ENCODE measurements at places on chromosomes 7 and 10.

DNA sequence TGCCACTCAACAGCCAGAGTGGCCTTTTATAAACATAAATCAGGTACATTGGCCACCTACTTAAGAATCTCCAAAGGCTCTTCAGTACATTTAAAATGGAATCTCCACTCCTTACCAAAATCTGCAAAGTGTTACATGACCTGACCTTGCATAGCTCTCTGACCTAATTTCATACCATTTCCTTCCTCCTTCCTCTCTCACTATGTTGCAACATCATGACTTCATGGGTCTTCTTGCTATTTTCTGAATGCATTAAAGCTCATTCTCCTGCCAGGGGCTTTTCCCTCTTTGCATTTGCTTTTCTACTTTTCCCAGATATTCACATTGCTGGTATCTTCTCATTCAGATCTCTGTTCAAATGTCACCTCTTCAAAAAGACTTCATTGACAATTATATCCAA, 22.1 kb upstream of the PPP1R17 start:
- no peak for DNase-seq

- no peak for DNase-seq
Measured at GRCh38 chr10:103106539-103106938, 86.5 kb downstream of the NT5C2 start.

GRCh38 chr7:157676001-157676400, 339.2 kb downstream of the DNAJB6 start:
- no peak for DNase-seq

GRCh38 chr7:99002148-99002826, 124.0 kb downstream of the TRRAP start:
- DNase-seq, result no peak

DNA sequence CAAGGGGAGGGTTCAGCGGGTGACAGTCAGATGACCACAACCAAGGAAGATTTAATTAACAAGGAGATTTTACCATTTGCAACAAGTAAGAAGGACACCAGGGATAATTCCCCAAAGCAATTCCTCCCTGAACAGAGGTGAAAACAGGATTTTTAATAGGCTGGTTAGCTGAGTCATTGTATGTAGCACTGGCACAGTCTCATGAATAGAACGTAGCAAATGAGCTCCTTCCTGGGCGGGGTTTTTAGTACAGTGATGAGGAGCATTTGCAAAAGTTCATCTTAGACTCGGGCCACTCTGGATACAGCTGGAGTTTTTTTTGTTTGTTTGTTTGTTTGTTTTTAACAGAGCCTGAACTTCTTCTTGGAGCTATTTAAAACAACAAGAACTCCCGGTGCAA, 39.0 kb downstream of the TAC1 start:
- DNase-seq, result no peak

DNA sequence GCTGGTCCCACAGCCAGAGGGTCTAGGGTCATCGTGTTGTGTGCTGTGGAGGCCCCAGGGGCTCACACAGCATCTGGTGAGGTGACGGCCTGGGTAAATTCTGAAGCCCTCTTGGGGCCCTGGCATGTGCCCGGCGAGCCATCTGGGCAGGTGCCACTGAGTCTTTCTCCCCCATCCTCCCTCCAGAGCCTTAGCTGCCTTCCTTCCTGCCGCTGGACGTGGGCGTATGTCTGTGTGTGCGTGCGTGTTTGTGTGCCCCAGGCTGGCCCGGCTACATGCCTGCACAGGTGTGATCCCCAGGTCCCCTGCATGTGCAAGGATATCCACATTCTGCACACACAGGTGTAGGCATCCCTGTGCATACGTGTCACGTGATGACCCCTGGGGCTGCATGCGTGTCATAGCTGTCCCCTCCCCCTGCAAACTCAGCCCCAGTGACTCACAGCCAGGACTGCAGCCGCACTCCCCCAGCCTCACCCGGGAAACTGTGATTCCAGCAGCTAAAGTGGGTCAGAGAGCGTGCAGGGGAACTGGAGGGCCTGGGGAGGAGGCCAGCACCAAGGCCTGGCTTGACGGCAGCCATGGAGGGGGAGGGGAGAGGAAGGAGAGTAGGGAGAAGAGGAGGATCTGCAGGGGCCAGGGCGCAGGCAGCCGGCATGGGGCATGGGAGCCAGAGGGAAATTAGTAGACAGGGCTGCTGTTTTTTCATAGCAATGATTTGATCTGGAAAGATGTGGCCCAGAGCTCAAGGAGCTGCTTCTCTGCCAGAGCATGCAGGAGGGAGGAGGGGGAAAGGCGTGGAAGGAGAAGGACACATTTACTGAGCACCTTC, 46.4 kb downstream of the ELFN1 start:
- no peak for DNase-seq

DNA sequence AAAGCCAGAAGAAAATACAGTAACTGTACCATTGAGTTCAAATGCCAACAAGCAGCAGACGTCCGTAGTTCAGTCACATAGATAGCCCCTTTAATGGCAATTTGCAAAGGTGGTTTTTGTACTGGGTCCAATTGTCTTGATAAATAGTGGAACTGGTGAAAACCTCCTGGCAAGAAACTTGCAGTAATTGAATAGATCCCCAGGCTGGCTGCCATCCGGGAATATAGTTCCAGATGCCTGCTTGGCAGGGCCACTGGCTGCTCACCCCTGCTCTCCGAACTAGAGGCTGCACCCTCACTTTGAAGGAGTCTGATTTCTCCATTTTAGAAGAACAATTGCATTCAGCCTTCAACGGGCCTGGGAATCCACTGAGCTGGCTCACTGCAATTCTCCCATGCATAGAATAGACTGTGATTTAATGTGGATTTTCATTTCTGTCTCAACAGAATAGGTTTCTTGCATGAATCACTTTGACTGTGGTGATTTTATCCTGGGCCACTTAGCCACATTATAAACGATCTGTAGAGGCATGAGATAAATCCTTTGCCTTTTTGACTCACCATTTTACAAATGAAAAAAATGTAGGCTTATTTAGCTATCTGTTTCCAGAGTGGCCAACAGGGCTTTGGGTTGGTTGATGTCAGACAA, 35.9 kb upstream of the ELMO1 start:
- DNase-seq, result no peak

DNA sequence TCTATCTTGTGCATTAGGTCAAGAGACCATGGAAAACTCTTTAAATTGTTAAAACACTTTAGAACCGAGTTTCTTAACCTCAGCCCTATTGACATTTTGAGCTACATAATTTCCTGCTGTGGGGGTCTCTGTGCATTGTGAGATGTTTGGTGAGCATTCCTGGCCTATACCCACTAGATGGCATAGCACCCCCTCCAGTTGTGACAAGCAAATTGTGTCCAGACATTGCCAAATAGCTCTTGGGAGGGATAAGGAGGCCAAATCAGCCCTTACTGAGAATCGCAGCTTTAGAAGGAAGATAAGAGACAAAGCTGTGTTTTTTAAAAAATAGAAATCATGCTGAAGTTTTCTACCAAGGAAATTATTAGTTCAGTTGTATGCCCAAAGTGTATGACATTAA, 1158.5 kb upstream of the C7orf33 start:
- no peak for DNase-seq

- no peak for DNase-seq
Measured at GRCh38 chr7:38878694-38879457, 30.1 kb downstream of the VPS41 start.

GRCh38 chr7:48085433-48085791, 3.7 kb upstream of the UPP1 start:
- no peak for DNase-seq

- DNase-seq, result no peak
Measured at GRCh38 chr7:141436575-141437075, 114.6 kb upstream of the AGK start.

- DNase-seq, result no peak
Measured at GRCh38 chr7:129607471-129608120, 3.9 kb upstream of the NRF1 start.

DNA sequence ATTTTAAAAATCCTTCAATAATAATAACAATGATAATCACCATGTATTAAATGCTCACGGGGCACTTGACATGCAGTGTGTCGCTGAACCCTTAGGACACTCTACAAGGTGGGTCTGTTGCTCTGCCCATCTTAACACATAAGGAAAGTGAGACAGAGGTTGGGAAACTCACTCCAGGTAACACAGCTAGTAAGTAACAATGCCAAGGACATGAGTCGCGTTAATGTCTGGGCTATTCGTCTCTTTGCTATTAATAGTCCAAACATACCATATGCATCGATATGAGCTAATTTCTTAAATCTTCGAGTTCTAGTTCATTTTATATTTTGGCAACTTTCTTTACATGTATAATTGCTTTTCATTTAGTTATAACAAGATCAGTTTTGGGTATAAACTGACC, 79.5 kb downstream of the BEND7 start:
- no peak for DNase-seq

DNA sequence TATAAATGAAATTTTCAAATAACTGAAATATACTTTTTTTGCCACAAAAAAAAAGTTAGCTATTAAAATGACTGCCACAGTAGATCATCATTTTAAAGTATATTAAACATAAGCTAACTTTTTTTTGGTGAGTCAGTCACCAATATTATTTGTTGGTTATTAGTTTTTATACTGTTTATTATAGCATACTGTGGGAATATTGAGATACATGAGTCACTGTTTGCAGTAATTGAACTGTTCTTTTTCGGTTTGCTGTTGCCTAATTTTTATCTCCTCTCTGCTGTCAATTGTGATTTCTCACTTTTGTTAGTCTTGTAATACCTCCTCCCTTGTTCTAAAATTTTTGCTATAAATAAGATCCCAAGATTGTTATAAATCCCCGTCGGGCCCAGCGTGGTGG, 45.7 kb downstream of the BTAF1 start:
- DNase-seq, result no peak

DNA sequence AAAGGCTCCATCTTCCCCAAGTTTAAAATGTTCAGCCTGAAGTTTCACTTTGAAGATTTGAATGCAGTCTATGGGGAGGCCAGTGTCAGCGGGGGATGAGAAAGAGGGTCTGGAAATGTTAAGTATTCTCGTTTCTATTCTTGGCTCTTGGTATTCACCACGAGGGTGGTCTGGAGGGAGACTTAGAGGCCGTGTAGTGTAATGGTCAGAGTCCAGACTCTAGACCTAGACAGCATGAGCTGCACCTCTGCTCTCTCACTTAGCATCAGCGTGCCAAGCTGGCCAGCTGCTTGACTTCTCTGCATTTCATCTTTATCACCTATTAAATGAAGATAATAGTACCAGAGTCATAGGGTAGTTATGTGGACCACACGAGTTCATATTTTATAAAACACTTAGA, 57.9 kb downstream of the MKX start:
- no peak for DNase-seq

- DNase-seq, result no peak
Measured at GRCh38 chr7:88910516-88910915, 115.0 kb upstream of the TEX47 start.

- DNase-seq, result no peak
Measured at GRCh38 chr10:88243836-88244730, 339.0 kb downstream of the RNLS start.

- no peak for DNase-seq
Measured at GRCh38 chr10:21368022-21368582, 157.4 kb downstream of the SKIDA1 start.

GRCh38 chr10:72337039-72337629, 17.6 kb downstream of the DNAJB12 start:
- peak; percentile 55 for DNase-seq

- DNase-seq, result no peak
Measured at GRCh38 chr7:28419716-28420115, 7.4 kb downstream of the CREB5 start.

DNA sequence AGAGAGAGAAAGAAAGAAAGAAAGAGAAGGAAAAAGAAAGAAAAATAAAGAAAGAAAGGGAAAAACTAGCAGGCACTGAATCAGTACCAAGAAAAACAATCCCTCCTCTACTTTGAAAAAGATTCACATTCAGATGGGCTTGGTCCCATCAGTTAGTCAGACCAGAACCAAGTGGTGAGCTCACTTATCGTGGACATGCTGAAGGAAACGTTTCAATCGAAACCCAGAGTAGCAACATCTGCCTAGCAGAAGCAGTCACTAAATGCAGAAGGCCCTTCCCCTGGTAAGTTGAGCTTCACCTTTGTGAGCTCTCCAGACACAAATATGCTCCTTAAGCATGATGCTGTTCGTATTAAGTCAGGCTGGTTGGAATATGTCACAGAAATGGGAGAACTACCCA, 167.7 kb downstream of the TRIL start:
- DNase-seq, result no peak
